ENCODE measurements at places on chromosomes 1 and 21.

DNA sequence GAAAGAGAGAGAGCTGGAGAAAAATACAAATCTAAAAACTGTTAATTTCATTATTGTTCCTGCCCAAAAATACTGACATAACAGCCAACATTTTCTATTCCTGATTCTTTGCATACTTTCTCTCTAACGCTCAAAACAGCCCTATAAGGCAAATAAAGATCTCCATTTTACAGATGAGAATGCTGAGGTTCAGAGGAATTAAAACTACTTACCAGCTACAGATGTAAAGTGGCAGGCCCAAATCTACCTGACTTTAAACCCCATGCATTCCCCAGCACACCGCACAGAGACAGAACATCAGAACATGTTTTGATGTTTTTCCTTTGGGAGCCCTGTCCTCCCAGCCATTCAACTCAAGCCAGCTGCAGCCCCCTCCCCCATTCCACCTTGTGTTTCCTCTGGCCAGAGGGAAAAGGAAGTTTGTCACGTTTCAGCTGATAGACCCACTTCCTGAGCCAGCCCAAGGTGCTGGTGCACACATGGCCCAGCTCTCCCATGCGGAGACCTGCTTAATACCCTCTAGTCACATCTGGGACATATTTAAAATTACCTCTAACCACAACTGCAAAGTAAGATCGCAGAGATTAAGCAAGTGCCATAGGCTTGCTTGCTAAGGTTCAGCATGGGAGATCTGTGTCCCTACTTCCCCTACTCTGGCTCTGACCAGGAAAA, 133.1 kb upstream of the NFIA start:
- DNase-seq = no peak

DNA sequence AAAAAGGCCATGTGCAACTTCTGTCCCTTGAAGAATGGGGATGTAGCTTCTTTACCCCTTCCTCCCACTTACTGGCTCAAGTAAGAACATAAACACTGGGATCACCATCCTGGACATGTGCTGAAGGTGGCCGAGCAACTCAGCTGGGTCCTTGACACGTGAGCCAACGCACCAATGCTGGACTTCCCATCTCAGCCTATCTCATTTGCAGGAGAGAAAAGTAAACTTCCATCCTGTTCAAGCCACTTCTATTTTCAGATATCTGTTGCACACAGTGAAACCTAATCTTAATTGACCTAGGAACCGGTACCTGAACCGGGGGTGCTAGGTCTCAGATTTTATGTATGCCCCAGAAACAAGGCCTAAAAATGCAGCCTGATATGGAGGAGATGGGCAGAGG, 75.3 kb downstream of the HLCS start:
- DNase-seq = no peak

DNA sequence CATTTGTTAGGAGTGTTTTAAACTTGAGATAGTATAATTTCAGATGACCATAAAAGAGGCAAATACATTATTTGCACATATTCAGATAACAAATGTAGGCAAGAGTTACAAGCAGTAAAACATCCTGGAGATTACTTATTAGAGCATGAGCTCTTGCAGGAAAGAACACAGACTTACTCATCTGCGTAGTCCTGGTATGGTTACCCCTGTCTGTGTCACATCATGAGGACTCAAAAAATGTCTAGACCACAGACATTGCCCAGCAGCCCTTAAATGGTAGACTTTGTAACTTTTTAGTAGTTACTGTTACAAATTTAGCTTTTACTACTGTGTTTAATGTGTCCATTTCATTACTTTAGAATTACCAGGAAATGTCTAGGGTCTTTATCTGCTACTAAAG, 12.8 kb downstream of the CACHD1 start:
- no peak for DNase-seq

- no peak for DNase-seq
Observed at GRCh38 chr1:55369474-55369873, 154.3 kb upstream of the USP24 start.

DNA sequence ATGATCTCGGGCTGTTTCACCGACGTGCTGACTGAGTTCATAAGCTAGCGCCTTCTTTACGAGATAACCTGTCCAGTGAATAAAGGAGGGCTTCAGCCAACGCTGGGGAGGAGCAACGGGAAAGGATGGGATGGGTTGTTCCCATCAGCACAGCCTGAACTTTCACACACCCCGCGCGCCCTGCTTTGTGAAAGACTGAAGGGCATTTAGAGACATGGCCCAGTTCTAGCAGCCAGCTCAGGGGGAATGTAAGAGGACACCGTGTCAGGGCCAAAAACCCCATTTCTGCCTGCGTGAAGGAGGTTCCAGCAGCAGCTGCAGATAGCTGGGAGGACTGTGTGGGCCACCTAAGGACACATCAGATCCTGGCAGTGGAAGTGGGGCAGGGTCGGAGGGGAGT, 255.1 kb upstream of the RAB4A start:
- DNase-seq = no peak

DNA sequence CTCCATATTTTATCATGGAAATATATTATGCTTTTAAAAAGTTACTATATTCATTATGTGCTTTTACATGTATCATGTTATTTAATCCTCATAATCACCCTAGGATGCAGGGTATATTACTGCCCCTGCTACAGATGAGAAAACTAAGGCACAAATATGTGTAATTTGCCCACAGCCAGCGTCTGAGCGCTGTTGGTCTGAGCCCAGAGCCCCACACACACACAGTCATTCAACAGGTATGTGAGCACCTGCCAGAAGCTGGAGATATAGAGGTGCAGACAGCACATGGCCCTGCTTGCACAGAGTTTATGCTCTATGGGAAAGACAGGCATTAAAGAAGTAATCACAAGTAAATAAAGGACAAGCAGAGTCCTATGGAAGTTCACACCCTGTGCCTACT, 49.8 kb upstream of the SEC16B start:
- no peak for DNase-seq

DNA sequence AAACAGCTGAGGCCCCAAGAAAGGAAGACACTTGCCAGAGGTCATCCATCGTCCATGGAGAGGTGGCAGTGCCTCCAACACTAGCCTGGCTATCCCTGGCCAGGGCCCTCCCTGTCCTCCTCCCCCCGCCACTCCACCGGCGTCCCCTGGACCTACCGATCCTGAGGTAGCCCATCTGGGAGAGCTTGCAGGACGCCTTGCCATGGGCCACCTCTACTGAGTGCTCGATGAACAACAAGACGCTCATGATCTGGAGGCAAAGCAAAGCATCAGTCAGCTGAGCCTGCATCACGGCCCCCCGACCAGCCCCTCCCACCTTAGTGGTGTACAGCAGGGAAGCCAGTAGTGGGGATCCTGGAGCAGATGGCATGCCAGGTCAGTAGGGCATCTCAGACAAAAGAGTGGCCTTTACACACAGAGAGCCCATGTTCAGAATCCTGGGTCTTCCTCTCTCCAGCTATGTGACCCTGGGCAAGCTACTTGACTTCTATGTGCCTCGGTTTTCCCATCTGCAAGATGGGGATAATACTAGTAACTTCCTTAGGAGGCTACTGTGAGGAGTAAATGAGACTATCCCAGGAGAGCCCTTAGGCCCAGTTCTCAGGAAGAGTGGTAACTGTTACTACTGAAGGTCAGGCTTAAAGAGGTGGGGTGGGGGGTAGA, 15.1 kb downstream of the LAPTM5 start:
- DNase-seq = no peak

GRCh38 chr21:45735259-45736000, 91.9 kb downstream of the PCBP3 start:
- DNase-seq = no peak

DNA sequence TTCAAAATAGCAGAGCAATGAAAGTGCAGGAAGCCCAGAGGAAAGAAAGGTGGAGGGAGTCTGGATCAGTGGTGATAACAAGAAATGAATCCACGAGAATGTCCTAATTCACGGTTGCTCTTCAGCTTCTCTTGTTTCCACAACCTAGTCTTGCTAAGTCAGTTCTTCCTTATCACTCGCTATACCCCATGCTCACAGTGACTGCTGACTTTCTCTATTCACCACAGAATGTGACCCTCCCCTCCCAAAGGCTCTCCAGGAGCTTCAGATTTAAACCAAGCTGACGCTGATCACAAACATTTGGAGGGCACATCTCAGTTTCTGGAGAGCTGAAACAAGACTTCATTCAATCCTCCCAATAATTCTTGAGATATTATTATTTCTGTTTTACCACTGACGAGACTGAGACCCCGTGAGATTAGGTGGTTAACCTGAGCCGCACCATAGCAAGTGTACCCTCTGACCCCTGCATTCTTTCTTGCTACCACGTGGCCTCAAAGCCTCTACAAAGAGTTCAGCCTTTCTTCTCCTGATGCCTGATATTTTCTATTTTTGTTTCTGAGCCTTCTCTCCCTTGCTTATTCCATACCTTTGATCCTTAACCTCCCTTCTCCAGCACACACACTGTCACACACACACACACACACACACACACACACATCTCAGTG, 10.7 kb upstream of the CCN1 start:
- DNase-seq = no peak

DNA sequence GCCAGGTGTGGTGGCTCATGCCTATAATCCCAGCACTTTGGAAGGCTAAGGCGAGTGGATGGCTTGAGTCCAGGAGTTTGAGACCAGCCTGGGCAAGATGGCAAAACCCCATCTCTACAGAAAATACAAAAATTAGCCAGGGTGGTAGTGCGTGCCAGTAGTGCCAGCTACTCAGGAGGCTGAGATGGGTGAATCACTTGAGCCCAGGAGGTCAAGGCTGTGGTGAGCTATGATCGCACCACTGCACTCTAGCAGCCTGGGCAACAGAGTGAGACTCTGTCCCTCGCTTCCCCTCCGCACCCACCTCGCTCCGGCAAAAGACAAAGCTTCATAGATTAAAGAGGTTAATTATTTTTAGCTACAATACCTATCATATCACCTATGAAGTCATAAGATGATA, 100.0 kb downstream of the HHAT start:
- DNase-seq = no peak

DNA sequence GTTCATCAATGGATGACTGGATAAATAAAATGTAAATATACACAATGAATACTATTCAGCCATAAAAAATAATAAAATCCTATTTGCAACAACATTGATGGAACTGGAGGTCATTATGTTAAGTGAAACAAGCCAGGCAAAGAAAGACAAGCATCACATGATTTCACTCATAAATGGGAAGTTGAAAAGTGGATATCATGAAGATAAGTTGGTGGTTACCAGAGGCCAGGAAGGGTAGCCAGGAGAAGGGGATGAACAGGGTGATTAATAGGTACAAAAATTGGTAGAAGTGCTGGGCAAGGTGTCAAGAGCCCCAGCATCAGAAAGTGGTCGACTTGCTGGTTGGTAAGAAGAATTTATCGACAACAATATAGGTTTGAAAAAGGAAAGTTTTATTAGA, 1.3 kb upstream of the PARK7 start:
- DNase-seq = no peak

GRCh38 chr1:54627196-54627595, 3.9 kb upstream of the FAM151A start:
- DNase-seq = no peak

GRCh38 chr1:183370399-183371058, 47.7 kb downstream of the NMNAT2 start:
- DNase-seq = no peak

GRCh38 chr1:1567891-1568291, 6.8 kb downstream of the SSU72 start:
- DNase-seq = no peak

GRCh38 chr1:167439301-167439988, 78.9 kb downstream of the CD247 start:
- DNase-seq = peak; percentile 25
